ENCODE measurements at places on chromosomes 5 and 9. TPM values are rescaled to one million over a fixed set of nuclear protein-coding genes. Genes with fewer than 3 reads are reported as not detected.

- no peak for DNase-seq
These were observed 4.4 kb upstream of the FOXE1 start for GRCh38 chr9:97848480-97849237.

MARCHF11 gene
- total RNA-seq: not detected

DNA sequence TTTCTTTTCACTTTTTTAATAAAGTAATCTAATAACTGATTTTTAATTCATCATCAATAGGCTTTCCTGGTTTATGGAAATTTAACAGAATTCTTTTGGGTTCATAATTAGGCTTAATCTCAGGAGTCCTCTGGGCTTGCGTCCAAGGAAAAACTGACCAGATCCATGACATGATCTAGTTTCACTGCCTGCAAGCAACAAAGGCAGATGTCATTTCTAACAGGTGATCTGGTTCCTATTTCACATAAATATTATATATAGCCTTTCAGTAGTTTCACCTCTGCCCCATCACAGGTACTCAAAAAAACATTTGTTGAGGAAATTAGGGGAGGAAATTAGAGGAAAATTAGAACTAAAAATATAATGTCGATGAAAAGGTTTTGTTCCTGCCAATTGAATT lies 126.4 kb downstream of the FBXL17 start:
- no peak for DNase-seq

PCDHGA2 gene
- total RNA-seq: 4.9 TPM

- no peak for DNase-seq
These were observed 133.0 kb downstream of the EBF1 start for GRCh38 chr5:158966716-158967115.

Measured in ascending aorta (tissue), 2 donors.